ENCODE measurements at places on chromosomes 1 and 21.

DNA sequence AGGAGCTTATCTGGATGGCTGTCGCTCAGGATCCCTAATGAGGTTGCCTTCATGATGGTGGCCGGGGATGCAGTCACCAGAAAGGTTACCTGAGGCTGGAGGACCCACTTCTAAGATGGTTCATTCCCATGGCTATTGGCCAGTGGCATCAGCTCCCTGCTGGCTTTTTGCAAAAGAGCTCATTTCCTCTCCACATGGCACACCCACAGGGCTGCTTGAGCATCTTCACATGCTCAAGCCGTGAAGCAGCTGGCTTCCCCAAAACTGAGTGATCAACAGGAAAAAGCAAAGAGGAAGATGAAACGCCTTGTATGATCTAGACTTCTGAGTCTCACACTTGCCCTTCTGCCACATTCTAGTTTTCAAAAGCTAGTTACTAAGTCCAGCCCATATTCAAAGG, 124.6 kb upstream of the CXADR start:
- DNase-seq: no peak

DNA sequence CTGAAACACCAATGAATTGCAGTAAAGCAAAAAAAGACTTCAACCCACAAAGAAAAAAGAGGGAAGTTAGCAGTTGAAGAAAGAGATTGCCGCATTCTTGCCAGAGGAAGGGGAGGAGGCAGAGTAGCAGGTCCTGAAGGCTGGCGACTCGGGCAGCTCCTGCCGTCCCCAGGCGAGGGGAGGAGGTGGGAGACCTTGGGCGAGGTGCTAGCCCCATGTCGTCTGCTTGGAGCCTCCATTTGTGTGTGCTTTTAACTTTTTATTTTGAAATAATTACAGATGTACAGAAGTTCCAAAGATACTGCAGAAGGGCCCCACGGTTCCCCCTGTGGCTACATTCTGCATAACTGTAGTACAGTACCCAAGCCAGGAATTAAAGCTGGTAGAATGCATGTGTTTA, 6.7 kb downstream of the TRPM2 start:
- DNase-seq: no peak

GRCh38 chr21:45127937-45128336, 53.6 kb downstream of the ADARB1 start:
- DNase-seq: peak; percentile 61

GRCh38 chr21:29218749-29219148, 80.0 kb upstream of the BACH1 start:
- no peak for DNase-seq

GRCh38 chr1:7289694-7290093, 481.4 kb upstream of the VAMP3 start:
- no peak for DNase-seq

DNA sequence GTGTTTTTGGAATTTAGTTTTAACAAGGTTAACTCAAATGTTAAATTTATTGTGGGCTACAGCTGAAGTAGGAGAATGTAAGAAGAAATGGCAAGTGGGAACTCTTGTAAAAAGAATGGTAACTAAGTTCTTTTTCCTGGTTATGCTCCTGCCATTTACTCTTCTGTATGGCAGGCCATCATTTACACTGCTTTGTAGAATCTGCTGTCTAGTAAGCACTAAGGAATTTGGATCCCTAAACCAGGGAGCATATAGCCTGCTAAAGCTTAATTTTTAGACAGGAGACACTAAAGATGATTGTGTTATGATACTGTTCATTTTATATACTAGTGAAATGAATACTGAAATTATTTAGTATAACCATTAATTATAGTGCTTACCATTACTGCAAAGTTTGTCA, 85.3 kb downstream of the CAMTA1 start:
- no peak for DNase-seq

DNA sequence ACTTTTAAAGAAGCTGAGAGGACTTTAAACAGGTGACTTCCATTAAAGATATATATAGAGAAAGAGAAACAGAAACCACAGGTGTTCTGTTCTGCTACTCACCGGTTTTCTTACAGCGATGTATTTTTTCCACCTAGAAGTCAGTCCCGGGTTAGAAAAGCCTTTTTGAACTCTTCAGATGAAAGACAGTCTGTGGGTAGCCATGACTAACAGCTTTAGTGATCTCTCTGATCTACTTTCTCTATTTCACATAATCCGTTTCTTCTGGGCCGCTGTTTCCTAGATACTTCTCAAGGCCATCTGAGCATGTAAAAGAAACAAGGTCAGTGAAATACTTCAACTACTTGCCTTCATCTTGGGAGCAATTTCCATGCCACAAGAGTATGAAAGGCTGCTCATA, 25.1 kb downstream of the WDR64 start:
- no peak for DNase-seq

DNA sequence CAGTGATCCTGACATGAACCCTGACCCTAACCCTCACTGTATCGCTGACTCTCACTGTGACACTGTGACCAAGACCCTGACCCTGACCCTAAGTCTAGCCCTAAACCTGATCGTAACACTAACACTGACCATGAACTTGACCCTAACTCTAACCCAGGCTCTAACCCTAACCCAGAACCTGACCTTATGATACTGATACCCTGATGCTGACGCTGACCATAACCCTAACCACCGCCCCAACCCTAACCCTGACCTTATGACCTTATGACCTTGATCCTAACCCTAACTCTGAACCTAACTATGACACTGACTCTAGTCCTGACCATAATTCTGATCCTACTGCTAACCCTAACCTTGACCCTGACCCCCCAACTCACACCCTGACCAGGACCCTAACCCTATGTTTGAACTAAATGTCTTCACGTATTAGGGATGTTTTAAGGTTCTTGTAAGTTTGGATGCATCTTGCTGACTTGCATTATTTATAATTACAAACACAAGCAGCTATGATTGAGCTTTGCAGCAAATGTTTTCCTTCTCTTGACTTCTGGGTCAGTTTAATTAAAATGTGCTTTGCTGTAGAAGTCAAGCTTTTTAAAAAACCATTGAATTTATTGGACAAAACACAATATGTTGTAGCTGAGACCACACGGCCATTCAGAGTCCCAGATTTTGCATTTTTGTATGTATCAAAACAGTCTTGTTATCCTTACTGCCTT, 23.9 kb upstream of the PRSS38 start:
- no peak for DNase-seq

- no peak for DNase-seq
Measured at GRCh38 chr1:26618561-26618960, 77.3 kb upstream of the ARID1A start.

DNA sequence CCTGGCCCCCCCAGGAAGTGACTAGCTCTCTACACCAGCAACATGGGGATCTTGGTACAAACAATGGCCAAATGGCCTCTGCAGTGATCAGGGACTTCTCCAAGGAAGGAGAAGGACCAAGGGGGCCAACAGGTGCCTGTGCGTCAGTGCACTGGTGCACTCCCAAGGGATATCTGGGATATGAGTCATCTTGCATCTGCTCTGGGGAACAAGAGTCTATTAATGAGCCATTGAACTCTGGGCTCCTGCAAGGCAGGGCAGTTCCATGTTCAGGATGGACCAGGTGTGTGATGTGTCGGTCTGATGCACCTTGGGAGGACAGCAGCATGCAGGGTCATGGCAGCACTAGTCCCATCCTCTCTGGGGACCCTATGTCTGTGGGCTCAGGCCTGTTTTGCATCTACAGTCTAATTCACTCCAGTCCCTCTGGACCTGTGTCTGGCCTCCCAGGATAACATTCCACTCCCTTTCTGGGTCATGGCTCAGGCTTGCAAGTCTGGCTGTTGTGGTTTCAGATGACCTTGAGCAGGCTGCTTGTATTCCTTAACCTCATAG, 125.3 kb downstream of the TRABD2B start:
- DNase-seq: peak; percentile 57

DNA sequence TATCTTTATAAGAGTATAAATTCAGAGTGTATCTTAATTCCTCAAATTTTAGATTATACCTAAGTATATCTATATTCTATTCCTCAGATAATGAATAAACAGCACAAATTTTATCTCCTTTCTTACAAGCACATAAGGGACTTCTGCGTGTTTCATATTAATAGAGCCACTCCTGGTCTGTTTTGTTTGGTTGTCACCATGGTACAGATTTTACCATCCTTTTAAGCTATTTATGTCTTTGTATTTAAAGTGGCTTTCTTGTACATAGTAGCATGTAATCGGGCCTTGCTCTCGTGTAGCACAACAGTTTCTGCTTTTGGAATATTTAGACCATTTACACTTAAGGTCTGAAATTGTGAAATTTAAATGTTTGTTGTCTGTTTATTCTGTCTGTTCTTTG, 52.6 kb upstream of the SLC35A3 start:
- DNase-seq: no peak

DNA sequence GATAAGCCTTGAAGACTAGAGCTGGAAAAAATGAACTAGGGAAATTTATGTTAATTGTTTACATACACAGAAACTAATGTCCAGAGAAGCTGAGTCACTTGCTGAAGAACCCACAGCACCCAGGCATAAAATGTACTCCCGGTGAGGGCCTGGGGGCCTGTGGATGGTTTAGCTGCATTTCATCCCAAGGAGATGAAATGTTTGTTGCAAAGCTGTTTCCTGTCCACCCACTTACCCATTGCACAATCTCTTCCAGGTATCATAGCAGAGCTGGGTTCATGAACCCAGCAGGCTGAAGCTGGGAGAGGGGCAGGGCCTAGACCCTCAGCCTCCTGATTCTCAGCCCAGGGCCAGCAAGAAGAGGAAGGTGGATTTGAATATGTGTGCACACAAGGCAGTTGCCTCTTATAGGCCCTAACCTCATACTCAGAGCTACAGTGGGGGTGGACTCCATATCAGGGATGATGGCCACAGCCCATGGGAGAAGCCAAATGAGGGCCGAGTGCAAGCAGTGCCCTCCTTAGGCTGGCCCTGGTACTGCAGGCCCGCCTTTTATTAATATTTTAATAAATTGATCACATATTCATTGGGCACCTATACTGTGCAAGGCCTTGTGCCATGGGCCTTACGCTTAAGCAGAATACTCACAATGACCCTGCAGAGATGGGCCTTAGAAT, 110.8 kb downstream of the LACTBL1 start:
- no peak for DNase-seq

DNA sequence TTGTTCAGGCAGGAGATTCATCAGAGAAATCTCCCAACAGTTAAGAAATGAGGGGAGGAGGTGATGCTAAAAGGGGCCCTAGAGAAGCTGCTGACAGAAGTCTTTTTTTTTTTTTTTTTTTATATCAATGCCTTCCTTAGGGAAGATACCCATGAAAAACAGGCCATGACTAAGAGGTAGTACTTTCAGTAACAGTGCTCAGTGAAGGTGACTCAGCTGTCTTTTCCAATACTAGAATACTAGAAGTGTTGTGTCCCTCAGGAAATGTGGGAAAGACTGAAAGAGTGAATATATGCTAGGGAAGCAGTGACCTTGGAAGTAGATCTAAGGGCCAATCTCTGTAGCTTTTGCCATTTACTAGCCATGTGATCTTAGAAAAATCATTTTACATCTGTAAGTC, 52.4 kb upstream of the SLFNL1 start:
- DNase-seq: no peak

- peak; percentile 92 for DNase-seq
Measured at GRCh38 chr1:94854458-94855306, 34.5 kb downstream of the SLC44A3 start.

DNA sequence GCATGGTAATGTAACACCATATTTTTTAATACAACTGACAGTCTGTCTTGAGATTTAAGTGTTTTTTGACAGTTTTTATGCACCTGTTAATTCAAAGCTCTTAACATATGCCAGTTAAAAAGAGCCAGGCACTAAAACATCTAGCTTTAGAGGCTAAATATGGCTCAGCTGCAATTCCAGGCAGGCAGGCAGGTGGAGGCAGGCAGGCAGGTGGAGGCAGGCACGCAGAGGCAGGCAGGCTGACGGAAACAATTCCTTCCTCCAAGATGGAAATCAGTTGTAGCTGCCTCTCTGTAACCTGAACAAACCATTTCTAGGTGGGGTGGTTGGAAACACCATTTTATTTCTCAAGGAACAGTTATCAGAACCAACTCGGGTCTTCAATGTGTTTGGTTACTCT, 51.2 kb downstream of the GORAB start:
- no peak for DNase-seq

DNA sequence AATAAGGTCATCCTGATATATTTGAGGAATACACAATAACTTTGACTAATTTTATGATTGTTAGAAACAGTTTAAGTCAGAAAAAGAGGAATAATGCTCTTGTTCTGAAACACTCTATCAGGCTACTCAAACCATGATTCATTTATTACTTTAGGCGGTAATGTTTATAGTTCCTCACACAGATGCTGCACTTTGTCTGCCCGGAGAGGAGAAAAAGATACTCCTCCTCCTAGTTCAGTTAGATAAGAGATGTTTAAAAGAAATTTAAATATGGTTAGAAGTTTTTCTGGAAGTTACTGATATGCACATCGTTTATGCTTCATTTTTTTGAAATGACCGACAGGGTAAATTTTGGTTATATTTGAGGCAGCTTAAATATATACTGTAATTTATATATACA, 103.0 kb downstream of the ZMYM4 start:
- no peak for DNase-seq

DNA sequence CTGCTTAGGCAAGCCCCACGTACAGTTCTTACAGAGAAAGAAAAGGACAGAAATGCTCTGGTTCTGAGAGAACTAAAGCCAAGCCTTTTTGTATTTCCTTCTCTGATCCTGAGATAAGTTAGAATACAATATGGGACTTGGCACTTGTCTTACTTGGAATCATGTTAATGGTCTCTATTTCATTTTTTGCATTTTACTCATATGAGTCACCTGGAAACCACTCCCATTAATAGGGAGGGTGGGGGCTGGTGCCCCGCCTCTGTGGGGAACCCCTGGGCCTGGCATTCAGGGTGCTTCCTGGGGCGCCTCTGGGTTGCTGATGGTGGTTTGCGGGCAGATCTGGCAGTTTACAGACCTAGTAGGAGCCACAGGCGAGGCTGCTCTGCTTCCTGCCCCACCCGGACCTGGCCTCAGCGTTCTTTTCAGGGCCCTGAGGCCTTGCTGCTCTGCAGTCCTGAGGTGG, 26.7 kb downstream of the TSPAN2 start:
- no peak for DNase-seq

DNA sequence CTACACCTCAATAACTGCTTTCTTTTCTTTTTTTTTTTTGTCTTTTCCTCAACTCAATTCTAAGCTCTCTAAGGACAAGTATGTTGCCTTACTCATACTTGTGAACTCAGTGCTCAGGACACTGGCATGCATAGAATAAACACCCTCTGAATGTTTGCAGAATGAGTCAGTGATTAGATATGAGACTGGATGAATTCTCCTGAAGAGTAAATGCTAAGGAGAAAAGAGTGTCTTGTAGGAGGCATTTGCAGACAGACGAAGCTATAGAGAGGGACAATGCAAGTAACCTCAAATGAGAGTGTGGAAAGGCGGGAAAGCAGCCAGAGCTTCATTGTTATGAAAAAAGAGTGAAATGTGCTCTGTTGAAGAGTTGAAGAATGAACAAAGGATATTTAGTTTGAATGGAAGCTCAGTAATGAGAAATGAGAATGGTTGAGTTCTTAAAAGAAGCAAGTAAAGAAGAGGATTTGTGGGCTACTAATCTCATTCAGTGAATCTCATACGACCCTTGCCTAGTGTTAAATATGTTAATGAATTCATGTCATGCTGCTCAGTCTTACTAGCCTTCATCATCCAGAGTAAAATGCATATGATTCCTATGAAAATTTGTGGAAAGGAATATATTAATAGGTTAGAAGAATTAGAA, 166.1 kb upstream of the DPYD start:
- DNase-seq: no peak

Data from tibial artery (tissue), 4 donors.